AG20443 (cell line): ENCODE measurements at places on chromosomes 1 and 21.

- DNase-seq, result no peak
Measured at GRCh38 chr1:33148615-33149014, 33.2 kb downstream of the TRIM62 start.

- DNase-seq, result no peak
Measured at GRCh38 chr1:110449661-110450651, 993 bp upstream of the PROK1 start.

DNA sequence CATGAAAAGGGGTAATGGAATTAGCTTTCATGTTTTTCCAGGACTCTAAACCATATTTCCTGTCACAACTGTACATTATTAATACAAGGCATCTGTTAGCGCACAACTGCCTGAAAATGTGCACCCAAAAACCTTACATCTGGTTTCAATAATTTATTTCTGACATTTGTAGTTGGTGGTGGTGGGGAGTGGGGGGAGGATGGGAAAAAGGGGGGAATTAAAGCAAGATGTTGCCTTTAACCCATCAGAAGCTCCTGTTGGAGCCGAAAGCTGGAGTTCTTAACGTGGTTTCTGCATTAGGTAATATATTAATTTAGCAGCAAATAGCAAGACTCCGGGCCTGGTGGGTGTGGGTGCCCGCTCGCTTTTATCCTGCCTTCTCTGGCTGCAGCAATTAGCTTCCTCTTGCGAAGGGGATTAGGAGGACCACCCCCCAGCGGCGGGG lies 36.9 kb upstream of the HHAT start:
- peak; percentile 74 for DNase-seq

DNA sequence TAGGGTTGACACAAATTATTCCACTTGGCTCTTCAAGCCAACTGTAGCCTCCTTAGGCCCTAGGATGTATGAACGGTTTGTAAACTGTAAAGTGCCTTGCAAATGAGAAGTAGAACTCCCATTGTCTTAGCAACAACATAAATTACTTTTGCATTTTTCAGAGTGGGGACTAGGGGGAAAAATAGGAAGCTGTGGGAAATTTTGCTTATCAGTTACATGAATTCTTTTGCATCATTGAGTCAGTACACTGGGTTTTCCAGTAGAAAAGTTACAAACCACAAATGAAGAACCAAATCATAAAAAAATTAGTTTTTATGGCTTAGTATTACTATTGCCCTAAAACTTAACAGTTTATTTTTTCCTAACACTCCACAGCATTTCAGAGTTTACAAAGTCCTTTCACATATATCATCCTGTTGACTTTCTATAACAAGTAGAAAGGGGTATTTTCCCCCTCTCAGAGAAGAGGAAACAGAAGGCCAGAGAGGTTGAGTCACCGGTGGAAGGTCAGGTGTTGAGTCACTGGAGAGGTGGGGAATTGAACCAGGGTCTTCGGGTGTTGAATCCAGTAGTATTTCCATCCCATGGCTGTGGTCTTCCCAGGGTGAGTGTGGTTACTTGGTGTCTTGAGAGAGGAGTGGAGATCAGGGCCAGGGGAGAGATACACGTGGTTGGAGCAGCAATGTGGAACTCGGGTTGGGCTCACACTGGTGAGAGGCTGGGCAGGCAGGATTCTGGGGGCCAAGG lies 71.9 kb upstream of the USP24 start:
- DNase-seq, result peak; percentile 3

GRCh38 chr21:42621166-42621818 lies 32.1 kb upstream of the PDE9A start:
- no peak for DNase-seq

- no peak for DNase-seq
Measured at GRCh38 chr1:208080396-208081286, 163.5 kb downstream of the PLXNA2 start.

GRCh38 chr21:17359781-17360180 lies 153.1 kb upstream of the CXADR start:
- DNase-seq, result no peak

DNA sequence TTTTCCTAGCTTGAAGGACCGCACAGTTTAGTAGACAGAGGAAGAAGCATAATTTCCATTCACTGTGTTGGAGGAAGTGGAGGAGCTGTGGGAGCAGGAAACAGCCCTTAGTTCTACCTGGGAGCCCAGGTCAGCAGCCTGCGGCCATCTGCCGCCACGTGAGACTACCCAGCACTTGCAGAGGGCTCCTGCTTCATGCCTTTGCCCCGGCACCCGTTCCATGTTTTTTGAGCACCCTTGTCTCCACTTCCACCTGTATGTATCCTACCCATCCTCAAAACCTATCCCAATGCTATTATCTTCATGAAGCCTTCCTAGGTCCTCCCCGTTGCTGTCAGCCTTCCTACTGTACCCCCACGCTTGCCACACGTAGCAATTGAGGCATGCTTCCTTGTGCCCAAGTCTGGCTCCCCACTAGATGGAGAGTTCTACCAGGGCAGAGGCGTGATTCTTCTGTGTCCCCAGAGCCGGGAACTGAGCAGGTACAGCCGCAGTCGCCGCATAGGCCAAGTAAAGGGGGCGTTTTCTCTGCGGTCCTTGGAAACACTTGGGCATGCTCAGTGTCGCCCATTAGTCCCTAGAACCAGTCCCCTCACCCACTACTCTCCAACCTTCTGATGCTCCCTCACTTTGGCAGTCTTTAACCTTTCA lies 1.9 kb downstream of the SLC6A9 start:
- DNase-seq, result peak; percentile 61

- peak; percentile 24 for DNase-seq
Measured at GRCh38 chr1:119966020-119966419, 69.7 kb upstream of the ADAM30 start.

DNA sequence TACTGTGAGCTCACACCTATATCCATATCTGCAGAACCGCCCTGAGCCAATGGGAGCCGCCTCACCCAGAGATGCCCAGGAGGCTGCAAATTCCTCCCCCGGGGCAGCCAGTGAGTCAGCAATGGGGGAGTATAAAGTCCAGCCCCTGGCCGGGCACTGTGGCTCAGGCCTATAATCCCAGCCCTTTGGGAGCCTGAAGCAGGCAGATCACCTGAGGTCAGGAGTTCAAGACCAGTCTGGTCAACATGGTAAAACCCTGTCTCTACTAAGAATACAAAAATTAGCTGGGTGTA lies 5.0 kb upstream of the CLCNKB start:
- no peak for DNase-seq

DNA sequence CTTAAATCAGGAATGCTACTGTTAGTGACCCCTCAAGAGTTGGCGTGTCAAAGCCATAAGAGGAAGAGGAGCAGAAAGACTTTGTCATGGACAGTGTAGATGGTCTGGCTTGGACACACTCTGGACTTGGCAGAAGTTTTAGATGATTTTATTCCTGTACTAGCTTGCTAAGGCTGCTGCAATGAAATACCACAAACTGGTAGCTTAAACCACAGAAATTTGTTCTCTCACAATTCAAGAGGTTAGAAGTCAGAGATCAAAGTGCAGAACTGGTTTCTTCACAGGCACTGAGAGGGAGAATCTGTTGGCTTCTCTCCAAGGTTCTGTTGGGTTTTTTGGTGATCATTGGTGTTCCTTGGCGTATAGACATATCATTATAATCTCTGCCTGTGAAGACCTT lies 869.8 kb upstream of the B3GALT2 start:
- DNase-seq, result no peak

GRCh38 chr1:171346881-171347280 lies 32.9 kb downstream of the FMO4 start:
- no peak for DNase-seq

GRCh38 chr1:11487196-11487751 lies 8.3 kb downstream of the DISP3 start:
- no peak for DNase-seq

DNA sequence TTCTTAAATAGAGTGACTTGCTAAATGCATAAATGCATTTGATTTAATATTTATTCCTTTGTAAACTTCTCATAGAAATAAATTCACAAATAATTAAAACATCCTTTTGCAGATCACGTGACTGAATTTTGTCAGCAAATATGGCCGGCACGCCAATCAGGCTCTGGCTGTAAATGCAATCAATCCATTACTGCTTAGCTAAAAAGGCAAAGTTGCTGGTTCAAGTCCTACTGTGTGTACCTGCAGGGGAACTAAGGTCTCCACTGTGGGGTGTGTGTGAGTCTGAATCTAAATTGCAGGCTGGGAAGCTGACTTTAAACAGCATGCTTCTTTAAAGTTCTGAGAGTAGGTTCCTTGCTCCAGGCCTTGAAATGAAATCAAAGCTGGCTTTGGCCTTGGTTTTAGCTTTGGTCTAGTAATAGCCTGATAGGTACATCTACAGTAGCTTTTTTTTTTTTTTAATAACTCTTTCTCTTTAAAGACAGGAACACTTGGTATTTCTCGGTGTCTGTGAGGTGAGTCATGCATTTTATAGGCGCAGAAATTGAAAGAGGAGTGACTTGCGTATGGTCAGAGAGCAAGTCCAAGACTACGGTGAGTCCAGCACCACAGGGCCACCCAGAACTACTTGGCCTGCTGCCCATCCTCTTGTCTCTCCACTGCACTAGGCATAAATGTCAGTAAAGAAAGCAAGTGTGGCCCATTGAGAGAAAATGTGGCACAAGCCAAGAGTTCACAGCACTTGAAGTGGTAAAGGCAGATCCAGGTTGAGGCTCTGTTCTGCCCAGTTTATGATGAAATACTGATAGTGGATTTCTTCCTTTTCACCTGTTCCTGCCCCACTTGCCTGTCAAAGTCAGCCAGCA lies 36.2 kb upstream of the LYST start:
- DNase-seq, result peak; percentile 53

DNA sequence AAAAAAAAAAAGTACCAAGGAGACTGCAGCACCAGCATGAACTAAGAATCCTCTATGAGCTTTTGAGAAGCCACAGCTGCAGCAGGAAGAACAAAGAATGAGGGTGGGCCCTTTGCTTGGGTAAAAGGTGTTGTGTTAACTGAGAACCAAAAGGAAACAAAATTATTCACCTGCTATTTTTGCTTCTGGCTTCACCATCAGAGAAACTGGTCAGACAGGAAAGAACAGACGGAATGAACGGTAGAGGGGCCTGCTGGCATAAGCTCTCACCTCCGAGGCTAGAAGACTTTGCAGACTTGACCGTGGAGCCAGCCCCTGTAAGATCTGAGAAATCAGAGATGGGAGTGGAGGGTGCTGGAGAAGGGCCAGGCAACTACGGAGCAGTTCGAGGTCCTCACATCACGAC lies 27.6 kb downstream of the IL10RB start:
- DNase-seq, result no peak

DNA sequence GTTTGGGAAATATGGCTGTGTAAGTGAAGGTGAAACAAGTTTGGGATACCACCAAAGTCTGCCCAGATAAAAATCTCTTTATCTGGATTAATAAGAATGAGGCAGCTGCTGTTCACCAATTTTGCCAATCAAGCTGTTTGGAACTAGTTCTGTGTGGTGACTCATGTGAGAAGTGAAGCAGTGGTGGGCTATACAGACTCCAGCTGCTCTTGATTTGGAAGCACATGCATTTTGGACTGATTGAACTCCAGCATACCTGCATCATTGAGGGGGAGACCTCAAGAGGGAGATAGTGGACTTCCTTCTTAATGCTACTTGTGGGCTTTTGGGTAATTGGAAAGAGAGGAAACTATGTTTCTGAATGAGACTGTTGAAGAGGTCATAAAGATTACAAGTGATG lies 99.2 kb upstream of the B3GALT2 start:
- DNase-seq, result no peak

DNA sequence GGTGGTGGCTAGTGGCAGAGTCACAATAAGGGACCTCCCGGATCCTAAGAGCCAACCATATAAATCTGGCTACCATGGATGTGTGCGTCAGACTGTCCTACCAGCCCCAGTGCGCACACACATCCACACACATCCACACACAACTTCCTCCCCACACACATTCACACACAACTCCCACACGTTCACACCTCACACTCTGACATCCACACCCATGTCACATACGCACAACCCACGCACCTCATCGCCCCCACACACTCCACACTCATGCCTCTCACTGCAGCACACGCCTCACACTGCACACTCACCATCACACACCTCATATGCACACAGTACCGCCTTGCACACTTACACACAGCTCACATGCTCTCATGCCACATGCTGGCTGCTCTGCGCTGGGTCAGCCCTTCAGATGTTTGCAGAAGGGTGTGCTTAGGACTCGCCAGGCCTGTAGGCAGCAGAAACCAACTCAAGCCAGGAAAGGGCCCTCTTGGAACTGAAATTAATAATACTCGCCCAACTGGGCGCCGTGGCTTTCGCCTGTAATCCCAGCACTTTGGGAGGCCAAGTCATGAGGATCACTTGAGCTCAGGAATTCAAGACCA lies 3.0 kb downstream of the LDLRAD2 start:
- no peak for DNase-seq

DNA sequence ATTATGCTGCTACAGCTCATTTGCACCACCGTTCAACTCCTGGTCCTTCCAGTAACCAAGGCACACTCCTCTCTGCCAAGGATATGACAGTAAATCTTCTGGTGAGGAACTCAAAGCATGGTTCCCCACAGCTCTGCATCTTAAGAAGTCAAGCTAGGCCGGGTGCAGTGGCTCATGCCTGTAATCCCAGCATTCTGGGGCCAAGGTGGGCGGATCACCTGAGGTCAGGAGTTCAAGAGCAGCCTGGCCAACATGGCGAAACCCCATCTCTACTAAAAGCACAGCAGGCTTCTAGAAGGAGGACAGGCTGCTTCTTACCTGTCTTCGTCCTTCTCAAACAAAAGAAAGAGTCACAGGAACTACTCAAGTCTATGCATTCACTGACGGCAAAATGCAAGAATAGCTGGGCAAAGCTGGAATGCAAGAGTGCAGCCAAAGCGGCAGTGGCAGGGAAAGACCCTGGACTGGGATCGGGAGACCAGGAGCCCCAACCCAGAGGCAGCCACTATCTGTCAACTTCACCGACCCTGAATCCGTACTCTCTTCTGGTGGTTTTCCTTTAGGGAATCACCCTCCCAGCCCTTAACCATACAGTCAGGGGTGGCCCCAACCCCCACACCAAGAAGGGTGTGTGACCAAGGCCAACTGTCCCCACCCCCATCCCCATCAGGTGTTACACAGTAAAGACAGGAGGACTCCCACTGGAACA lies 75.5 kb downstream of the NPHP4 start:
- DNase-seq, result no peak

- no peak for DNase-seq
Measured at GRCh38 chr1:163106364-163106987, 37.3 kb downstream of the RGS4 start.

- peak; percentile 94 for DNase-seq
Measured at GRCh38 chr1:116122955-116123757, 12.0 kb downstream of the MAB21L3 start.

GRCh38 chr1:111223126-111223685 lies 4.3 kb upstream of the CHI3L2 start:
- no peak for DNase-seq

- DNase-seq, result peak; percentile 57
Measured at GRCh38 chr1:227170361-227171166, 147.7 kb downstream of the CDC42BPA start.

DNA sequence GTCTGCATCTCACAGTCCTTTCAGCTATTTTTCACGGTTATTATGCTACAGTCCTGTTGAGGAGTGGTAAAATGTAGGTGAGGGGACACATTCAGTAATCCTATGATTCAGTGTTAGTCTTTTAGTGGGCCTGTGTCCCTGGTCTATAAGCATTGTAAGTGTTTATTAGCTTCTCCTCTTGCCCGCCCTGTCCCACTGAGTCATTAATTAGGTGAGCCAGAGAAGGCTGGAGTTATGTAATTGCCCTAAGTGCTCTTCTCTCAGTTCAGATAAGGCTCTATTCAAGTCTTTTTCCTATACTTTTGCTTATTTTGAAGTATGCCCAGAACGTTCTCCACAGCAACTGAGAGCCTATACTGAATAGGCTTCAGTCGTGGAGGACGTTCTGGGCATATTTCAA lies 76.3 kb upstream of the ZRANB2 start:
- no peak for DNase-seq

GRCh38 chr1:20439282-20439681 lies 46.7 kb downstream of the CAMK2N1 start:
- peak; percentile 44 for DNase-seq

- no peak for DNase-seq
Measured at GRCh38 chr1:180946541-180947498, 34.1 kb downstream of the KIAA1614 start.
